ENCODE measurements at places on chromosomes 6 and 20.

GRCh38 chr6:166952121-166952520 is 4.2 kb downstream of the RNASET2 start:
- no peak for DNase-seq

DNA sequence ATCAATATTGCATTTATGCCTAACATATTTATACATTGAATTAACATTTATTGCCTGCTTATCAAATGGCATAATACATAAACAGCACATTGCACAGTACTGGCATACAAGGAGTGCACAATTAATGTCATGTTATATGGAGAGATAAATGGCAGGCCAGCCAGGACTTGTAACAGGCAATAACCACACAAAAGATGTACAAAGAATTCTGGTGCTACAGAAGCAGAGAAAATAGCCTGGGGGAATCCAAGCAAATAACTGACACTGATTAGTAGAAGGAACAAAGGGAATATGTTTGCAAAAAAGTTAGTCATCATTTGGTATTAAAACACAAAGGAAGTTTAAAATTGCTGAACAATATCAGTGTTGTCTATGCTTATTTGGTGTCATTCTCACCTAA is 27.3 kb downstream of the COL21A1 start:
- DNase-seq = no peak

DNA sequence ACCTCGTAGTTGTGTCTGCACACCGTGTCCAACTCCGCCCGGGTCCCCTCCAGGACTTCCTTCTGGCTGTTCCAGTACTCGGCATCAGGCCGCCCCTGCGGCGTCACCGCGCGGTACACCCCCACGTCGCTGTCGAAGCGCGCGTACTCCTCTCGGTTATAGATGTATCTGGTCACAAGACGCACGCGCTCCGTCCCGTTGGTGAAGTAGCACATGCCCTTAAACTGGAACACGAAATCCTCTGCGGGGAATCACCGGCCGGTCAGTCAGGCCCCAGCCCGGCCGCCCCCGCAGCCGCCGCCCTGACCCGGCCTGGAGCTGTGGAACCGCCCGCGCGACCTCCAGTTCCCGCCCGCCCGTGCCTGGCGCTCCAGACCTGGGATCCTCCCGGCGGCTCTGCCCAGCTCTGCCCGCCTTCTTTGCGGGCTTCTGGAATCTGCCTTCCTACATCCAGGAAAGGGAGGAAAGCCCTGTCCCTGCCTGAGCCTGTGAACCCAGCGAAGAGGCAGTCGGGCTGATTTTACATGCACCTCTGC is 1.6 kb downstream of the HLA-DQB1 start:
- peak; percentile 62 for DNase-seq

GRCh38 chr6:163708466-163708865 is 293.9 kb downstream of the QKI start:
- no peak for DNase-seq

- DNase-seq = no peak
Measured at GRCh38 chr6:105936972-105937371, 149.2 kb upstream of the PRDM1 start.

DNA sequence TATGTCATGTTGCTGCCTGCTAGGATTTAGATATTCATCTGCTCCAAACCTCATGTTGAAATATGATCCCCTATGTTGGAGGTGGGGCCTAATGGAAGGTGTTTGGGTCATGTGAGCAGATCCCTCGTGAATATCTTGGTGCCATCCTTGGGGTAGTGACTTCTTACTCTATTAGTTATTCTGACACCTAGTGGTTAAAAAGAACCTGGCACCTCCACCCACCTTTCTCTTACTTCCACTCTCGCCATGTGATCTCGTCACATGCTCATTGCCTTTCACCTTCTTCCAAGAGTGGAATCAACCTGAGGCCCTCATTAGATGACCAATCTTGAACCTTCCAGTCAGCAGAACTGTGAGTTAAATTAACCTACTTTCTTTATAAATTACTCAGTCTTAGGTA is 549.4 kb upstream of the SYNCRIP start:
- DNase-seq = no peak

GRCh38 chr6:347232-347631 is 44.3 kb upstream of the IRF4 start:
- no peak for DNase-seq

DNA sequence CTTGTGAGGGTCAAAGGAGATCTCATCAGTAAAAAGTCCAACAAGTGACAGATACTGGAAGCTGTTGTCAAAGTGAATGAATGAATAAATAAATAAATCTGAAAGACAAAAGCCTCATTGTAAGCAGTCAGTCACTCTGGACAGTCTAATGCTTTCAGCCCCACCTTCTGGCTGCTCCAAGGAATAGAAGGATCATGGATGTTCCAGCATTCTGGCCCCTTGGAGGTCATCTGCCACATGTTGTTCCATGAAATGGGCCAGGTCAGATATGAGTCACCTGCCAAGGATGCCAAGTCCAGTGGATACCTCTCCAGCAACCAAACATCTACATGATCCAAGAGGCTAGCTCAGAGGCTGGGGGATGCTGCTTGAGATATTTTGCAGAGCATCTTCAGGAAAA is 185.6 kb downstream of the BMP7 start:
- DNase-seq = no peak

- no peak for DNase-seq
Measured at GRCh38 chr6:3919849-3920248, 70.7 kb downstream of the FAM50B start.

DNA sequence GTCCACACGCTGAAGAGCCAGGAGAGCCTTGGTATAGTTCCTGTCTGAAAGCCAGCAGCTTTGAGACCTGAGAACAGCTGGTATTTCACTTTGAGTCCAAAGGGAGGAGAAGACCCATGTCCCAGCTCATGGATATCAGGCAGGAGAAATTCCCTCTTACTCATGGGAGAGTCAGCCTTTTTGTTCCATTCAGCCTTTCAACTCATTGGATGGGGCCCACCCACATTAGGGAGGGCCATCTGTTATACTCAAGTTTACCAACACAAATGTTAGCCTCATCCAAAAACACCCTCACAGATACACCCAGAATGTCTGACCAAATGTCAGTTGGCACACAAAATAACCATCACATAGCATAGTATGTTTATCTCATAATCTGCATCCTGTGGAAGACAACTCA is 80.1 kb downstream of the GMDS start:
- DNase-seq = no peak

GRCh38 chr6:8683204-8683603 is 247.9 kb upstream of the SLC35B3 start:
- DNase-seq = no peak

DNA sequence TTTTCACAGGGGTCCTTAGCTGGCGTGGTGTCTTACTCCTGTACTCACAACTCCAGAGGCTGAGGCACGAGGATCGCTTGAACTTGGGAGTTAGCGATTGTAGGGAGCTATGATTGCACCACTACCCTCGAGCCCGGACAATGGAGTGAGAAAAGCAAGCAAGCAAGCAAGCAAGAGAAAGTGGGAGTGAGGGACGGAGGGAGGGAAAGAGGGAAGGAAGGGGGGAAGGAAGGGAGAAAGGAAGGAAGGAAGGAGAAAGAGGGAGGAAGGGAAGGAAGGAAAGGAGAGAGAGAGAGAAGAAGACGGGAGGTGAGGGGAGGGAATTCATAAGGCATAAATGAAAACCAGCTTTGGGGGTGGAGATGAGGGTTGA is 120.5 kb downstream of the TRIM27 start:
- DNase-seq = no peak

DNA sequence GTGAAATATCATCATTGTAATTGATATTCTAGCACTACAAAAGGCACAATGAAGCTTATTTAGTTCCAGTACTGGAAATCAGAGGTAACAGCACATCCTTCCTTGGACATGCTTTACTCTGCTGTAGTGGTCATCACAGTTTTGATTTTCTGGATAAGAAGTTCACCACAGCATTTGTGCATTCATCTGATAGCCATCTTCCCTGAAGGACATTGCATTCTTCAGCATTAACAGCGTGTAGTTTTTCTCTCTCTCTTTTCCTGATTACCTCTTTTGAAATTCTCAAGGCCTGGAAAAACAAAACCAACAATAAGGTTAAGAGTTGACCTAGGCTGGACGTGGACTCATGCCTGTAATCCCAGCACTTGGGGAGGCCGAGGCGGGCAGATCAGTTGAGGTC is 19.6 kb downstream of the ECI2 start:
- no peak for DNase-seq

DNA sequence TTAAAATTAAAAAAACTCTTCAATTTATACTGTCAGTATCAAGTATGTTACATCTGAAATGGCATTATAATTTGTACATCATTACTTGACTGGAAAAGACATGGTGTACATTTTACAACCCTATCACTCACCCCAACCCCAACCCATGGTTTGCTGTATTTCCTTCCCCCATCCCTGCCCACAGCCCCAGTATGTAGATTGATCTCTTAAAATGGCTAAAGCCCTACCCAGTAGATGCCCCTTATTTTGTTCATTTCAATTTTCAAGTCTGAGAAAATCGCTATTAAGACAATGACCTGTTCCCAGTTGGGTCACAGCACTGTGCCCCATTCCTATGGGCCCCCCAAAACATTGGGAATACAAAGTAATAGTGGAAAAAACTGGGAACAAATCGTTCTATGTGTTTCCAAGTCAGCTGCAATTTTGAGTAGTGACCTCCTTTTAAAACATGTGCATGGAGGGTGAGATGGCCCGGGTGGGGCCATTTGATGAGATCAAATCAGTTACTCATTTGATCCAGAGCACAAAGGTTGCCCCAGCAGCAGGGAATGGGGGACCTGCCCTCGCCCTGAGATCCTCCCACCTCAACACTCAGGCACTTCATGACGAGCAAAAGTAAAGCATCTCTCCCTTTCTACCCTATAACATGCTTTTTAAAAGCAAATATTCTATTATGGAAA is 13.3 kb downstream of the EZR start:
- DNase-seq = no peak
